DND-41 (cell line): ENCODE measurements at places on chromosomes 5 and 9.
A peak's percentile ranks its signal among the peaks of the same experiment; 100 is the strongest.

DNA sequence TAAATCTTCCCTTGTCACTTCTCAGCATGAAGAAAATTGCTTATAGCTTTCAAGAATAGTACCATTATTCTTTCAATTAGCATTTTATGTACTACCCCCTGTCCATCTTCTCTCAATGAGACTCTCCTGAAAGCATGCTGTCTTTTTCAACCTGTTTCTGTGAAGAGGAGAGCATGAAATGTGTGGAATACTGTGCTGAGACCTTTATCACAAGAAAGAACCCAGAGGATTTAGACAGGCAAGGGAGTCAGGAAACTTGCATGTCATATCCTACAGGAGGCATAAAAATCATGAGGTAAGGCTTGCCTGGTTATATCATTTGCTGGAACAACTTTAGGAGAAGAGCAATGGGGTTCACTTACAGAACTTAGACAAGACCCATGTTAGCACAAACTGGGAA lies 56.7 kb upstream of the LPAR1 start:
- no peak for DNase-seq

DNA sequence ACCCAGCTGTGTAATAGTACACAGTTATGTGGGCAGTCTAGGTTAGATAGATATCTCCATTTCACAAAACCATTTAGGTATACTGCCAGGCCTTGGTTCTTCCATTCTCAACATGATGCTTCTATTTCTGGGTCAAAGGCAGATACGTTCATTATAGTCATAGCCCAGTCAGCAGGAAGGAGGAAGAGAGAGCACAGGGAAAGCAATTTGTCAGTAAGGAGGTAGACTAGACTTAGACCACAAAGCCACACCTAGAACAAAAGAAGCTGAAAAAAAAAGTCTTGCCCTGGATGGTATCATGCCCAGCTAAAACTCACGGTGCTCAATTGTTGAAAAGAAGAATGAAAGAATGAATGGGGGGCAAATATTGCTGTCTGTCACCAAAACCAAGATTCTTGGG lies 7.6 kb downstream of the INVS start:
- no peak for DNase-seq

DNA sequence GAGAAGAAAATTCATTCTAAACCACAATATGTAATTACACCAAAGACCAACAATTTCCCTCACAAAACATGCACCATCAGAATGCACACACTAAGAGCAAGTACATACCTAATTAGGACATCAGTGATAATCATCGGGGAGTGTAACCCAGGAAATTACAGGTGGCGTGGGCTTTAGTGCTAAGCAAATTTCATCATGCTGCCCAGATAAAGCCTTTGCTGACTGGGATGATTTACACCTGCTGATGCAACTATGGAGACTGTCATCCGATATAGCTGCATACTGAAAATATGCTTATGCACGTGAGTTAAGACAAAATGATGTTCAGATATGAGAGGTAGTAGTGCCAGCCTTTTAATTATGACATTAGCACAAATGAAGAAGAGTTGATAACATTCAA lies 123.2 kb downstream of the DCP2 start:
- no peak for DNase-seq

DNA sequence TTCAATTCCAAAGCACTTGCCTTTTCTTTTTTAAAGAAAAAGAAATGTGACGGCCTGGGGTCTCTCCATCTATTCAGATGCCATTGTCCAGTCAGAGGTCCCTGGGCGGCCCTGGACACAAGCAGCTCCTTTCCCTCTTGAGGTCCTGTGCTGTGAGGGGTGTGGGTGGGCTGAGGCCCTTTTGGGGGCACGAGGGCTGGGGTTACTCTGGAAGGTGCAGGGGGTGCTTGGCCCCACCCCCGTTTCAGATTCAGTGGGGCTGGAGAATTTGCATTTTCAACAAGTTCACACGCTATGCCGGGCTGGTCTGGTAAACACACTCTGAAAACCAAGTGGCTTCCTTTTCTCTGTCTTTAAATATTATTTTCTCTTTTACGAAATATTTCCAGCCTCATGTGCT lies 91.4 kb upstream of the PHYKPL start:
- no peak for DNase-seq

GRCh38 chr9:87342743-87343142 lies 154.9 kb upstream of the DAPK1 start:
- DNase-seq: no peak

- DNase-seq: no peak
Observed at GRCh38 chr9:114021578-114021977, 56.5 kb downstream of the AMBP start.

DNA sequence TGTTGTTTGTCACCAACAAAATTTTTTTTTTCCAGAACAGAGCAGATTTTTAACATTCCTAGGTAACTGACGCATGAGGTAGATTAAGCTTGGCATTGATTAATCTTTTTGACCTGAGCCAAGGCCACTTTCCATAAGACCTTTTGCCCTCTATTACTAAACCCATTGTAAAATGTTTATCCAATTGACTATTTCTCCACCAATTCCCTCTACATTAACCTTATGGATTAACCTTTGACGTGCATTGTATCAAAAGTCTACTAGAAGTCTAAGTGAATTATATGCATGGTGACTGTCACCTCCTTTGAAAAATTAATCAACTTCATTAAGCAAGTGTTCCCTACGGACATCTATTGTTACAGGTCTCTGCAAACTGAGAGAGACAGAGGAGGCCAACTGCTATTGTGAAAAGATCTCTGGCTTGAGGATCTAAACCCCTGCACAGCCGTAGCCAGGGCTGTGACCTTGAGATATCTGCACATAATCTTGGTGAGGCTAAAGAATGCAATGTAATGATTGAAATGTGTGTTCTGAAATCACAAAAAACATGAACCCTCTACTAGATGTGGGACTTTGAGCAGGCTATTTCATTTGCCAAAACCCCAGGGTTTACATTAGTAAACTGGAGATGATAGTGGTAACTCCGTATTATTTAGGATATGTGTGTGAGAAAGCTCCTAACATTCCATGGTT lies 632.2 kb downstream of the TLR4 start:
- DNase-seq: no peak

DNA sequence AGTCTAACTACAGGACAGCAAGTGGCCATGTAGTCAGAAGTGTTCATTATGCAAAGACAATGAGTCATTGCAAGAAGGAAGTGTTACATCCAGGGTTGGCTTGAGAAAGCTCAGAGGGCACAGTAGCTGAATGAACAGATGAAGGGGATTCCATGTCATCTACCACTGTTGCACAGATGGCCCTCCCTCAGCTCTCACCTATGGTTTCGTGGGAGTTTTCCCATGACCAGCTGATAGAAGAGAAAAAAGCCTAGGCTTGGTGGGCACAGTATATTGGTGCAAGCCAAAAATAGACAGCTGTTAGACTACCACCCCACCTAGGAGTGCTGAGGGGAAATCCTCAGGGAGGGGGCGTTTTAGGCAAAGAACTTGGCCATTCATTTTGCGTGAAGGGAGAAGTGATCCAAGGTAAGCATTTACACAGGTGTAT lies 217.0 kb downstream of the DMRT2 start:
- DNase-seq: no peak

- DNase-seq: no peak
Observed at GRCh38 chr5:18079831-18080230, 445.6 kb downstream of the TAF11L14 start.

GRCh38 chr9:137006116-137007003 lies 10.0 kb upstream of the CLIC3 start:
- no peak for DNase-seq

DNA sequence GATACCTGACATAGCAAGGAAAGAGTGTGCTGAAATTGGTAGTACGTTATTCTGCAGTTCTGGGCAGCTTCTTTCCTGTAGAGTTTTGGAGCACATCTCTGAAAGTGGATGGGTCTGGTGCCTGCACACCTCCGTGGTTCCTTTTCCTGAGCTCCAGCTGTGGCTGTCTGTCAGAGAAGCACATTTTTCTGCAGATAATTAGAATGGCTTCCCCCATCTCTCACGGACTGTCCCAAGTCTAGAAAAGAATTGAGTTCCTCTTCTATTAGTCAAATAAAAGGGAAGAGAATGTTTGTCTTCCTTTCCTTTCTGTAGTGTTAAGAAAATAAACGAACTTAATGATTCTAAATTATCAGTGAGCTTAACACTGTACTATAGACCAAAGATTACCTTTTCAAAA lies 55.7 kb downstream of the VCAN start:
- no peak for DNase-seq

- no peak for DNase-seq
Observed at GRCh38 chr5:143177263-143177983, 226.1 kb downstream of the NR3C1 start.

- DNase-seq: no peak
Observed at GRCh38 chr5:76679231-76679630, 36.7 kb upstream of the F2R start.

DNA sequence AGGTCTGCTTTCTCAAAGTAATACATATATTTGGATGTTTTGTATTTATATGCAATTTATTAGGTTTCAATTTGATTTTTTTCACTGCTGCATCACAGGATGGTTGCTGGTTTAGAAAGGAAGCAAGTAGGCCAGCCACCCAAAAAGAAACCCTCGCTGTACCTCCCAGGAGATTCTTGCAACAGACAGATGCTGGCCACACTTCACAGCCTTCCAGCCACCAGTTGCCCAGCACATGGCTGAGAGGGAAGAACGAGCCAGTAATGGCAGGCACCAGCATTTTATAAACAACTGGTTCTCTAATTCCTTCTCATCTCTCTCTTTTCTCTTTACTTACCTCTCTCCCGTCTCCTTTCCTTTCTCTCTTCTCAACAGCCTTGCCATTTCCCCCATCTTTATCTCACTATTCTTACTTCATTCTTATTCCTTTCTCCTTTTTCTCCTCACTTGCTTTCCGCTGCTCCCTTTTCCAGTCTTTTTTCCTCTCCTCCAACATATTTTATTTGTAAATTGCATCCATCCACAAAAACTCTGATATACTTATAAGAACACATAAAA lies 38.9 kb downstream of the EFNA5 start:
- DNase-seq: peak; percentile 9

DNA sequence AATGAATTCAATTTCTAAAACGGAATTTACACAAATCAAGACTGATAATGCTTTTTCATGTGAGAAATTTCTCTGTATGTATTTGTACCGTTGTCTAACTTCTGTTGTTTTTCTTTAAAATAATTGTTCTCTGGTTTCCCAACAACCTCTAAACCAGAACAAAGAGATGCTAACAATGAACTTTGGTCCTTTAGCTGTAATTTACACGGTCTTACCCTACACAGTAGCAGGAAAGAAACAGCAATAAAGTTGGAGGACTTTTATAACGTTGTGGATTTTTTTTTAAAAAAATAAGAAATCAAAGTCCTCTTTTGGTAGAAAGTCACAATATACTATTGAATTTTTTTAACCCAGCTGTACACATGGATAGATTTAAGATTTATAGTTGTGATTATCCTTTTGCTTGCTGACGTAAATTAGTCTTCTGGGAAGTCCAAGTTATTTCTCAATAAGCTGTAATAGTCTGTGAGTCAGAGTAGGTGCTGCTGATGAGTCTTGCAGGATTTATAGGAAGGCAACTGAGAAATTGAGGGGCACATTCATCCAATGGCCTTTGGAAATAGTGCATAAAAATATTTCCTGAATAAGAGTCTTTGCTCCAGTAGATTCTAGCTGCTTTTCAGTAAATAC lies 76.8 kb upstream of the PCSK1 start:
- DNase-seq: no peak

GRCh38 chr5:139901986-139902385 lies 106.4 kb downstream of the PSD2 start:
- DNase-seq: no peak

DNA sequence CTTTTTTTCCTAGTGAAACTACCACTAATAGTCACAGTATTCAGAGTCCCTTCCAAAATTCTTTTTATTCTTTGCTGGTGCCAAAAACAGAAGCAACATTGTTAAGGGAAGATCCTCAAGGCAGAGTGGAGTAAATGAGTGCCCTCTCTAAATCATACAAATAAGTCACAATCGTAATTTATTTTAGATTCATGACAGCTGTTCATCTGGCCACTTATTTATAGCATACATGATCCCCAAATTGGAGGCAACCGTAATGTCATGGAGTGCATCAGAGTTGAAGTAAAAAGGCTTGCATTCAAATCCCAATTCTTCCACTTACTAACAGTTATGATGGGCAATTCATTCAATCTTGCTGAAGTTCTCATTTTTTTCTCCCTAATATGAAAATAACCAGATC lies 33.4 kb downstream of the POLK start:
- no peak for DNase-seq

- DNase-seq: no peak
Observed at GRCh38 chr5:72055636-72056035, 51.6 kb upstream of the MAP1B start.
